ENCODE measurements at places on chromosomes 4 and X.

DNA sequence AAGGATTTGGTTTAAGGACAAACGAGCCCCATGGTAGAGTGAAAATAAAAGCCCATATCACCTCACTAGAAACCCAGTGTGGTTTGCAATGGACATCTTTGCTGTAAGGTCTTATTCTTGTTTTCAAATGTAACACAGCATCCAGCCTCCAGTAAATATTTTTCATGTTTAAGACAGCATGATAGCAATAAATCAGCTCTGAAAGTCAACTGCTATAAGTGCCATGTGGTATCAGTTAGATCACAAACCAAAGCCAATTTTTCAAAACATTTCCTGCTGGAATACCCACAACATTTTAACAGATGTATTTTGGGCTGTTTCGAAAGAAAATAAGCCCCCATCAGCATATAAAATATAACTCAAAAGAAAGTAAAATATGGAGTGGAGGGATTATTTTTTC lies 24.0 kb upstream of the SCML1 start:
- no peak for DNase-seq

DNA sequence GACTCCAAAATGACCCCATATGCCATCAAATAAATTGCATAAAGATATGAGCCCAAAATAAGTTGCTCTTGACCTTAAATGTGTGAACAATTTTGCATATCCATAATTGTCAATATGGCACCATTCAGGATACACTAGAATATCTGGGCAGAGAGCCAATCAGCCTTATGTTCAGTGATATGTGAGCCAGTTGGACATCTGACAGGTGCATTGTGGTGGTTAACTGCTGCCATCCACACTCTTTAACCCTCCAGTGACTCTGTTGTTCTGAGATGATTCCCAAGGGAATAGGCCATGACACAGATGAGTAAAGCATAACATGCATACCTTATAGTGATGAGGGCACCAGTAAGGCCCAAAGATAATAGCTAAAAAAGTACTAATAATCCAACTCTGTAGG lies 500.1 kb downstream of the PCDH18 start:
- no peak for DNase-seq

DNA sequence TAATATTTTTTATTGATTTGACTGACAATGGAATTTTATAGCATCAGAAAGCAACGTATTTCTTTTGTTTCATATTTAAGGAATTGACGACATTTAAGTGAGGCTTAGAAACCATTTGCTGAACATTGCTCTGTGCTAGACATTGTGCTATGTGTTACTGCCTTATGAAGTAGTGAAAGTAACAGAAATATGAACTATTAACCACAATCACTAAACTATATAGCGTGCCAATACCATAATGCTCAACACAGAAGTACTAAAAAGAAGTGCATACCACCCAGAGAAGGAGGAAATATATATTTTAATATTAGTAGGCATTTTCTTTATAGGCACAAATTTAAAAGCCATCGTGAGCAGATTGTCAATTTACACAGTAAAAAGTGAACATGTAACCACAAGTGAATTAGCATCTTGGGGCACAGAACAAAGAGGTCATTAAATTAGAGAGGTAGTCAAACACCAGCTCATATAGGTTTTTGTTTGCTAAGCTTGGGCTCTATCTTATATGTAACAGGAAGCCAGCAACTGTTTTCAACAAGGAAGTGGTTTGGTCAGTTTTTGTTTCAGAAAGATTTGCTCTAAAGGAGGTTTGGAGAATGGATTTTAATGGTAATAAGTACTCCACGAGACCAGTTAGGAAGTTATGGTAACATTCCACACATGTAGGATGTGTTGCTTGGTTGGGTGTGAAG lies 270.7 kb downstream of the GRXCR1 start:
- DNase-seq: no peak

- DNase-seq: no peak
These were observed 27.1 kb downstream of the PIR start for GRCh38 chrX:15465896-15466651.

DNA sequence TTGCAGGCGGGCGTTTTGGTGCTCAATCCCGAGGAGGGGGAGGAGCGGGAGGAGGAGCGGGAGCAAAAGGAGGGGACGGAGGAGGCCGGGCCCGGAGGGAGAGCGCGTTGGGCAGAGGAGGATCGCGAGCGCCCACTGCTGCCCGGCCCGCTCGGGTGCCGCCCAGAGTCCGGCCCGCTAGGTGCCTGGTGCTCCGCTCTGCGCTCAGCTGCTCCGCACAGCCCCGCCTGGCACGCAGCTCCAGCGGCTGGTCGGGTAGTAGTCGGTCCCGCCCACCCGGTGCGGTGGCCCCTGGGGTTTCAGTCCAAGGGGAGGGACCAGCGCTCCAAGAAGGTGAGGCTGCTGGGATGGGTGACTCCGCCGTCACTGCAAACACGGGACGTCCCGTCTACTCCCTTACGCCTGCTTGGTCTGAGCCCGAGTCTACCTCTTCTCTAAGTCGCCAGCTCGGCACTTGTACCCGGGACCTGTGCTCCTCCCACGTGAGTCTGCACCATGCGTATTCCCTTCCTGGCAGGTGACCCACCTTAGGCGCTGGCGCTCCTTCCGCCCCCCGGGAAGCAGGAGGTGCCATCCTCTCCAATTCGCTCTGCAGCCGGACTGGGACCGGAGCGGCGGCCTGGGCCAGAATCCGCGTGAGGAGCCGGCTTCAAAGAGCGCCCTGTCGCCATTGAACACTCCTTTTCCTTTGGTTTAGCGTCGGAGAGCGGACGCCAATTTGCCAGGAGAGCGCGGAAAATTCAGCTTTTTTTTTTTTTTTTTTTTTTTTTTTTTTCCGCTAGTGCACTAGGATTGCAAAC lies 405 bp upstream of the HS3ST1 start:
- DNase-seq: peak; percentile 63

DNA sequence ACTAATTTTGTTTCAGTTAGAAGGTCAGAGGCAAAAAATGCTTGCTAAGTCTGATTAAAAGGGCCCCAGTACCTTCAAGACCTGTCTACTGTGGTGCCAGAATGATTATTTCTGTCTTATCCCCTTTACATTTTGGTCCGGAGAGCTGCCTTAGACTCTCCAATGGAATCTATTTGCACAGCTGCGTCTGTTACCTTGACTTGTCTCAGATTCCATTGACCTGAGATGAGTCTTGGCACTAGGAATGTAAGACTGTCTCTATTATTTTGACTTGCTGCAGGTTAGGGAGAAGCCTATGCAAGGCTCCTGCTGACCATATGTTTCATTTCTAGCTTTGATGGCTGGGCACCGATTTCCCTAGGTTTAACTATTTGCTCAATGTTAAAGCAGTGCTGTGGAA lies 457.6 kb downstream of the KCTD8 start:
- DNase-seq: no peak

GRCh38 chr4:153419029-153419428 lies 47.1 kb upstream of the TMEM131L start:
- no peak for DNase-seq

- no peak for DNase-seq
These were observed 173.9 kb upstream of the PGRMC2 start for GRCh38 chr4:128461291-128462102.

DNA sequence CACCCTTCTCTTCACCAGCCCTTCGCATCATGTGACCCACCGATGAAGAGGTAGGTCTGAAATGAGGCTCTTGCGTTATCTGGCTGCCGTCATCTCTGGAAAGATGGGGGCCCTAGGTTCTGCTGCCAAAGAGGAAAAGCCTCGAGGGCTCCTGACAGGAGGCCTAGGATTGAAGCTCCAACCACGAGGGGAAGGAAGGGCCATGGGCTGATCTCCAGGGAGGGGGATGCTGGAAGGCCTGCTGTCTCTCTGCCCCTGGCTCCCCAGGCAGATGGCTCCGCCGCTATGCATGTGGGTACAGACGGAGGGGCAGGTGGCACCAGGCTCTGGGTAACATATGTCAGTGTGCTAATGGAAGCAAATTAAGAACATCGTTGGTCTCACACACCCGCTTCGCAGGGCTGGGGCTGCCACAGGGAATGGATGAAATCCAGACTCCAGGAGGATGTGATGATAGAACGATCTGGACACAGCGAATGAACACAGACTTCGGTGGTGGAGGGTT lies 44.9 kb downstream of the AFAP1 start:
- DNase-seq: no peak

- no peak for DNase-seq
These were observed 125.6 kb downstream of the CBR4 start for GRCh38 chr4:168884251-168885124.

GRCh38 chr4:143512978-143513313 lies 556 bp upstream of the SMARCA5 start:
- DNase-seq: no peak

Measured in CD4-positive, alpha-beta T cell treated with Interferon gamma for 1 hour (primary cell).